Hematopoietic multipotent progenitor cell treated with erythropoietin and hydrocortisone succinate and interleukin-3 and kit ligand, for 17 days (in vitro differentiated cells): ENCODE measurements at places on chromosomes 1 and 21.

DNA sequence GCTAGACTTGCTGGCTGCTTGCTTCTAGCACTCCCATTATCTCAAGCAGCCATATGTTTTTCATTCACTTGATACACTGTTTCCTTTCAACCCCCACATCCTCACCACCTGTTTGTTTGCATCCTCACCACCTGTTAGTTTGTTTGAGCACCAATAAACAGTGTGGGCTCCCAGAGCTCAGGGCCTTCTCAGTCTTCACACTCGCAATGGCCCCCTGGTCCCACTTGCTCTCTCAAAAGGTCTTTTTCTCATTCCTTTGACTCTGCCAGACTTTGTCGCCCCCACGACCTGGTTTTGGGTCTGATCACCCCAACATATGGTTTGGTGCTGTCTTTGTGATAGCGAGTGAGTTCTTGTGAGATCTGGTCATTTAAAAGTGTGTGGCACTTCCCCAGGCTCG, 6.2 kb upstream of the PADI4 start:
- no peak for DNase-seq

DNA sequence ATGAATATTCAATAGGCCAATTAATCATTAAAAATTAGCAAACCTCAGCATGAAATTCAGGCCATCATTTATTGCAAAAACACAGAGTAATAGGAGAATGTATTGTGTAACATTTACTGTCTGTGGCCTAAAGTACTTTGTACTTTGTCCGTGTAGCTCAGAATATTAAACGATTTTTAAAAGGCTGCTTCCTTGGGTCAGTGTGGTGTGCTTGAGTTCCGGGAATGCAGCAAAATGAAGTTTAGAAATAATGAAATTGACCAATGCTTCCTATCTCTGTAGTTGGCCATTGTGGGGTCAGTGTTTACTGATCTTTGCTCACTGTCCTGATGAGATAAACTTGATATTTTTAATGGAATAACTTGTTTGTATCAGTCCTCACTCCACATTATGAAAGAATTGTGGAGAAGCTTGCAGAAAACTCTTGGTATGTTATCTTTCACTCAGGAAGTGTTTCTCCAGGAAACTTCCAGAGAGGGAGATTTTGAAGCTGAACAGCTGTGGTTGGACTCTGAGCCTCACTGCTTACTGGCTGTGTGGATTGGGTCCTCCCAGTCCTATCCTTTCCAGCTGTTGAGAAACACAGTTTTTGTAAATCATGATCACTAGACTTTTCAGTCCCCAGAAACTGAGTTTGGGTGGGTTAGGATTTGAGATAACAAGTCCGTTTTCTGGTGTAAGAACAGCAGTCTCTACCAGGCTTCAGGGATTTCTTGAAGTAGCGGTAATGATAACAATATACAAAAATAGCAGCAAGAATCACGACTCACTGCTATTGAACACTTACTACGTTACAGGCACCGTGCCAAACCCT, 19.2 kb upstream of the MTARC1 start:
- no peak for DNase-seq

- DNase-seq = no peak
These were observed 25.3 kb downstream of the CEP104 start for GRCh38 chr1:3831689-3832088.

- DNase-seq = no peak
These were observed 354.3 kb downstream of the TGFB2 start for GRCh38 chr1:218699421-218699820.

- DNase-seq = no peak
These were observed 228.2 kb downstream of the DNM3 start for GRCh38 chr1:172069534-172069933.

- no peak for DNase-seq
These were observed 34.5 kb downstream of the EPHX1 start for GRCh38 chr1:225844236-225845061.

DNA sequence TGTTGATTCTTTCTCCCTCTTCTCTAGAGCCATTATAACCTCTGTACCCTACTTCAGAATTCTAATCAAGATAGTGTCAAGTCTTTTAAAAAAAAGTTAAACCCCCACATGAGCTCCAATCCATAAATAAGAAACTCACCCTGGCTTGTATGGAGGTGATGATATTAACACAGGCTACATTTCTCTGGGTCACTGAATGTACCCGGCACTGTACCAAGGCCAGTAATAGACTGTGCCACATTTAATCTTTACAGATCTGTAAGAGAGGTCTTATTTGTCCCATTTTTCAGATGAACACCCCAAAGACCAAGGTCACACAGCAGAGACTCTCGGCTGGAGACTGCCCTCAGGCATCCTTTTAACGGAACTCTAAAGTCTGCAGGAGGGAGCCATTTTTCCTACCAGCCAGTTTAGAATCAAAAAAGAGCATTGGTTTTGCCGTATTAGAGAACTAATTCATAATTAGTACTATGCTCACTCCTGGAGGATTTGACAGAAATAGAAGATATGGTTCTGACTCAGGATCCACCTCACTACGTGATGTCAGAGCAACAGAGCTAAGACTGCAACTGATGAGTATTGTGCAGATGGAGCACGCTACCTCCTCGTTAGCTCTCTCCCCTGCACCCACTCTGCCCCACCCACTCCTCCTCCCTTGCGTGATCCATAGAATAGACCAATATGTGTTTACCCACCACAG, 217.2 kb upstream of the HOOK1 start:
- no peak for DNase-seq

GRCh38 chr1:1373815-1374588, 1.0 kb downstream of the AURKAIP1 start:
- DNase-seq = no peak

DNA sequence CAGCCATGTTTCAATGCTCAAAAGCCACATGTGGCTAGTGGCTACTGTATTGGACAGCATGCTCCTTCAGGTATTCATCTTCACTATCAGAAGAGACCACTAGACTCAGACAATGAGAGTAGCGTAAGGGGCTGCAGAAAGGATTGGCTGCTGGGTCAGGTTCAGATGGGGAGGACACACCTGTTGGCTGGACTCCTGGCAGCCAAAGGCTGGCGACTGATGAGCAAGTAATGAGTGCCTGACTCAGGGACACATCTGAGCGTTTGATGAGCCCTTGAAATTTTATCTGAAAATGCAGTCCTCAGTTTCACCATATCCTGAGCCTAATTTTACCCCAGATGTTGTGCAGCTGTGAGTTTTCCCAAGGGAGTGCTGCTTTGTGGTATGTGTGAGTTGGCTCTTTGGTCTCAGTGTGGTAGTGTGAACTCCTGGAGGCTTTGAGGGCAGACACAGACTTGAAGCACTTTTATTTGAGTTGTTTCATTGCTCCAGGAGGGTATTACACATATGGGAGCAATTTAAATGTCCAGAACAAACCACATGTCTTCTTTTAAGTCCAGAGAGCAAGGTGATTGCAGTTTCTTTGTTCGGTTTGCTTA, 9.6 kb downstream of the ST6GALNAC3 start:
- DNase-seq = no peak

GRCh38 chr1:92186081-92186480, 31.6 kb upstream of the C1orf146 start:
- no peak for DNase-seq

DNA sequence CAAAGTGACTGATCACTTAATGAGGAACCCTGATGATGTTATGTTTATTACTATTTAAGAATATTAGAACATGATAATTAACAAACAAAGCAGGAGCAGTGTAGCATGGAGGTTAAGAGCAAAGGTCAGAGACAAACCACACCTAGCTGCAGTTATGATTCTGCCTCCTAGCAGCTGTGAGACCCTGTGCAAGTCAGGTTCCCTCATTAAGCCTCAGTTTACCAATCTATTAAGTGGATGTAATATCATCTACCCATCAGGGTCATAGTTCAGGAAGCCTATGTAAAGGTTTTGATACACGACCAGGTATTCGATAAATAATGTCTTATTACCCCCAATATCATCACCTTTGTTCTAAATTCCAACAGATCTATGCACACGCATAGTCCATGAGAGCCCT, 32.0 kb downstream of the DUSP10 start:
- no peak for DNase-seq

DNA sequence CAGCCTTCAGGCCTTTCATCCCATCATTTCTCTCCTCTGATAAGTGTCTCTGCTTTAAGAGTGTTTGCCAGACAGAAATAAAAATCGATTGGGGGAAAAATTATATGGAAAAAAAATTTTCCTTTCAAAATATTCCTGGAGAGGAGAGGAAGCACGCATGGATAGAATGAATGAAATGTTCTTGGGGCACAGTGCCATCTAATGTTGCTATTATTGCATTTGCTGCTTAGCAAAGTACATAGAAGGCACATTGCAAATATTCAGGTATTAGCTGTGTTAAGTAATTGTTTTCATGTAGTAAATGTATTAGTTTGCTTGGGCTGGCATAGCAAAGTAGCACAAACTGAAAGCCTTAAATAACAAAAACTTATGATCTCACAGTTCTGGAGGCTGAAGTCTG, 18.1 kb downstream of the B3GALT5 start:
- DNase-seq = no peak

DNA sequence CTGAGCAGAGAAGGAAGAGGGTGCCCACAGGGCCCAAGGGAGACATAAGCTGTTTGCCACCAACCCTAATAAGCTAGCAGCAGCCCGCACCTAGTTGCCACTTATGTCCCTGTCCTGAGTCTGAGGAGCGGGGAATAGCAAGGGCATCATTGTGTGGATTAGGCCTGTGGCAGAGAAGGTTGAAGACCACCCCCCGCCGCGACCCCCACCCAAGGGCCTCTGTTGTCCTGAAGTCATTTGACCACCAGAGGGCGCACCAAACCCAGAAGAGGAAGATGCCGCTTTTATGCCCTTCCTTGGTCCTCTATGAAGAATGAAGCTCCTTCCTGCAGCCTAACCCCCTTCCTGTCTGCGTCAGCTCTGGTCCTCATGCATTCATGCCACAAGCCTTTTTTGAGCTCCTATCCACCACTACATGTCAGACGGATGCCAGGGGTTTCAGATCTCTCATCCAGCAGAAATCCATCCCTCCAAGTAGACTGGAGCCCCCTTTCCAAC, 16.6 kb downstream of the RHBG start:
- peak; percentile 67 for DNase-seq

GRCh38 chr1:22112554-22112953, 30.3 kb downstream of the WNT4 start:
- no peak for DNase-seq

- no peak for DNase-seq
These were observed 243.7 kb downstream of the NPHP4 start for GRCh38 chr1:5748286-5749225.

GRCh38 chr1:40802078-40802741, 18.6 kb downstream of the KCNQ4 start:
- peak; percentile 86 for DNase-seq

DNA sequence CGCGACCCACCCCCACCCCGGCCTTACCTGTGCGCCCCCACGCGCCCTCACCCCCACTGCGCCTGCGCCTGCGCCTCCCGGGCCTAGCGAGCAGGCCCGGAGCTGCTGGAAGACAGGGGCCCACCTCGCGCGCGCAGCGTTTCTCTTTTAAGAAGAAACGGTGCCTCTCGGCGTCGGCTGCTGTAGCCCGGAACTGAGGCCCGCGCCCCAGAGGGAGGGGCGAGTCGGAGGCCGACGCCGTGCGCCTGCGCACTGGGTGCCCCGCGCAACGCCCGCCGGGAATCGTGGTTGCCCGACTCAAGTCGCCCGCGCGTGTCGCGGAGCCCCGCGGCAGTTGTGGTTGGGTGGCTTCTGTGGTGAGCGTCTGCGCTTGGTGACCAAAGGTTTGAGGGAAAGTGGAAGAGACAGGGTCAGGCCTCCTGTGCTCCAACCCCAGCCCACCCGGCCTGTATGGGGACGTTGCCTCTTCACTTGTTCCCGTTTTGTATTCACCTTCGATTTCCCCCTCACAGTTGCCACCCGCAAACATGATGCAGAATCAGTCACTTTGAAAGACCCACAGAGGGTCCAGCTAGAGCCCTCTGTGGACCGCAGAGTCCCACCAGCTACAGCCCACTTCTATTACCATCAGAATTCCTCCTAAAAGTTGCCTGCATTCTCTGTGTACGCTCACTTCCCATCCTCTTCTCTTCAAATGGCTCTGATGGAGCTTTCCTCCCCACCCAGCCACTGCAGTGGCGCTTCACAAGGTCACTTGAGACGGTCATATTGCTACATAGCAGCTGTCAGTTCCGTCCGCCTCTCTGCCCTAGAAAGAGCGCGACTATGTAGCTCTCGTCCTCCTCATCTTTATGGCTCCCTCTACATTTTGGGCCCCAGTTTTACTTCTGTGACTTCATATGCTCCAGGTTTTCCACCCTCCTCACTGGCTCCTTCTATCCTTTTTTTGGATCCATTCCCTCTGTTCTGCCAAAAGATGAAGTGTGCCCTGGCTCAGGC, at the start of gene ZNF692:
Gene ZNF692 (minus strand): TSS at position 195 of the 999 bp plus-strand sequence. CDS start 776 bp downstream, outside the sequence.
- peak; percentile 97 for DNase-seq

DNA sequence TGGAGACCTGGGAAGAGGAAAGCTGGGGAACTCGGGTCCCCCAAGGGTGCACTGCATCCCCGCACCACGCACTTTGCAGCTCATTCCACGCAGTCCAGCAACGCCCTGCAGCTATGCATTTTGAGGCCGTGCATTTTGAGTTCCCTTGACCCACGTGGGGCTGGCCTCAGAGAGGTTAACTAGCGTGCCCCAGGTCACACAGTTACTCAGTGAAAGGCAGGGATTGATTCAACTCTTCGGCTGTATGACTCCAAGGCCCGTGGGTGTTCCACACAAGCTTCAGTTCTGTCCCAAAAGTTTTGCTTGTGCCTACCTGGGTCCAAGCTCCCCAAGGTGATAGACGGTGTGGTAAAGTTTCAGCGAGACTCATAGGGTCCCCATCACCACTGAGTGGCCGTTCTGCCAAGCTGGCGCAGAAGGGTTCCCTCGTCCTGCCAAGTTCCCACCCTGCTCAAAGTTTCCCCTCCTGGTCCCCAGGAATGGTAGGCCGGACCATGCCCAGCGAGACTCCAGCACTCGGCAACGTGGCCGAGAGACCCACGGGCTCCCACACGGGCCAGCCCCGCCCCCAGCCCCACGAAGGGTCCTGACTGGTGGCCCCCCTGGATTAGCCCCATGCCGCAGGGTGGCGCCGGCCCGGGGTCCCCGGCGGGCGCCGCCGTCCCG, 611 bp downstream of the HSPG2 start:
- DNase-seq = no peak

DNA sequence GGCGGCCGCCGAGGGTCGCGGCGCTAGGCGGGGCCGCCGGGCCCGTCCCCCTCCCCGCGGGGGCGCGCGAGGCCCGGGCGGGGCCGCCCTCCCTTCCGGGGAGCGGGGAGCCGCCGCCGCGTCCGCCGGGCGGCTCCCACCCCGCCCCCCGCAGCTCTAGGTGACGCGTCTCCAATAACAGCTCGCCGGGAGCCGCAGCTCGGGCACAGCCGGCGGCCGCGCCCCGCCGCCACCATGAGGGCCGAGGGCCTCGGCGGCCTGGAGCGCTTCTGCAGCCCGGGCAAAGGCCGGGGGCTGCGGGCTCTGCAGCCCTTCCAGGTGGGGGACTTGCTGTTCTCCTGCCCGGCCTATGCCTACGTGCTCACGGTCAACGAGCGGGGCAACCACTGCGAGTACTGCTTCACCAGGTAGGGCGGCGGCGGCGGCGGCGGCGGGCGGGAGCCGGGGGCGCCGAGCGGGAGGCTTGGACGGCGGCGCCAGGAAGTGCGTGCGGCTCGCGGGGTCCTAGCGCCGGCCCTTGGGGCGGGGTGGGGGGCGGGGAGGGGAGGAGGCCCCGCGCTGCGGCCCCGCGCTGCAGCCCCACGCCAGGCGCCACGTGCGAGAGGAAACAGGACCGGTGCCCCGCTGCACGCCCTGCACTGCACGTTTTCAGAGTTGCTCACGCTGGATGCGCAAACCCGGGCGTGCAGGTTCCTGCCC, at the start of gene SMYD2:
Gene SMYD2 (plus strand): TSS at position 139 of the 699 bp plus-strand sequence. CDS start 96 bp downstream, at position 235.
- peak; percentile 10 for DNase-seq
